ENCODE measurements at places on chromosomes 7 and 10.
A peak's percentile ranks its signal among the peaks of the same experiment; 100 is the strongest.

DNA sequence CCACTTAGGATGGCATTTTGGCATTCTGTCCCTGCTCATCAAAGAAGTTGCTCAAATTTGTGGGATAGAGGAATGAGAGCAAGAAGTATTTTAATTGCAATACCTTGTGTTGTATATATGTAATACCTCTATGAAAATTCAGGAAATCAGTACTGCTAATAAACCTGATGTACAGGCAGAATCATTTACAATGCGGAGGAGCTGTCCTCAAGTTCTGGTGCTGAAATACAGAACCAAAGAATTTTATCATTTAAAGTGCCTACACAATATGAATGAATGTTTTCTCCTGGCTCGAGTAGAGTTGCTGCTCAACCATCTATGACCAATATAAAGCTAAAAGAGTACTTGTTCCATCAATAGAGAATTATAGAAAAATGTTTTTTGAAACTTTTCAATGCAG lies 305.8 kb downstream of the PLXNA4 start:
- DNase-seq = peak; percentile 43

DNA sequence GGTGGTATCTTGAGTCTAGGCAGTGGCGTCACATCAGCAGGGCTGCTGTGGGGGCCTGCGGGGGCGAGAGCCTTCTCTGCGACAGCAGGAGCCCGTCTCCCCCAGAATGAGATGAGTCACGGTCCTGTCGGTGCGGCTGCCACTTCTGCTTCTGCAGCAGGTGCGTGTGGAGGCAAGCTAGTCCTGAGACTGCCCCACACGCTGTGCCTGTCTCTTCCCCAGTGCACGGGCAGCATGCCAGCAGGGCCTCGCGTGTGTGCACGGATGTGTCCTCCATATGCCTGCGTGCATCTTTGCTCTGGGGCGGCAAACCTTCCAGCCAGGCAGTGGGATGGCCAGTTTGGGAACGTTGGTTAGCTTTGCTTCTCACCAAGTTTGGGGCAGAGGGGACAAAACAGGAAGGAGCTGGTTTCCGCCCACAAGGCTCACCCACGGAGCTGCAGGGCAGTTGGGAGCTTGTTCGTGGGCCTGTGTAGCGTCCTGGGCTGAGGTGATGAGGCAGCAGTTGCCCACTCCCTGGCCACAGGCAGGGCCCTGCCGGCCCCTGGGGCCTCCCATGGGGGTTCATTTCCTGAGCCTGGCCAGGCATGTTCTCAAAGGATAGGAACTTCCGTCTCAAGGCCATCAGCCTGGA lies 60.8 kb upstream of the PPIF start:
- DNase-seq = no peak

- no peak for DNase-seq
These were observed 107.4 kb downstream of the UBE2H start for GRCh38 chr7:129845178-129845971.

- DNase-seq = peak; percentile 21
These were observed 3.7 kb upstream of the IFIT1B start for GRCh38 chr10:89373916-89374711.

- DNase-seq = no peak
These were observed 75.3 kb downstream of the GAD2 start for GRCh38 chr10:26291721-26292480.
